Type B pancreatic cell (in vitro differentiated cells): ENCODE measurements at places on chromosomes 6 and 20.

DNA sequence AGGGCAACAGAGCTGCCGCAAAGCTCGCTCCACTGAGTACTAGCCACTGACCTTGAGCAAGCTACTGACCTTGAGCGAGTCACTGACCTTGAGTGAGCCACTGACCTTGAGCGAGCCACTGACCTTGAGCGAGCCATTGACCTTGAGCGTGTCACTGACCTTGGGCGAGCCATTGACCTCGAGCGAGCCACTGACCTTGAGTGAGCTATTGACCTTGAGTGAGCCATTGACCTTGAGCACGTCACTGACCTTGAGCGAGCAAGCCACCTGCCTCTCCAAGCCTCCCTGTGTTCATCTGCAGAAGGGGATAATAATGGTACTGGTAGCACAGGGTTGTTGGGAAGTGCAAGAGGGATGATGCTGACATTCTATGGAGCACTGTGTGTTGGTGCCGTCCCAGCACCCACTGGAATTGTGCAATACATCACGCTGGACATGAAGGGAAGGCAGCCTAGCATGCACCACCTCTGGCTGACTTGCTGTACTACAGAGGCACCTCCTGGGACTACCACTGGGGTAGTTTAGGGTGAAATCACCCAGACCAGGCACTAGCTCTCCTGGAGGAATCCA, 60.2 kb downstream of the CTCFL start:
- H3K36me3 ChIP-seq, result no peaks in the 10 kb centered on the region
- no peak for DNase-seq
- H3K27me3 ChIP-seq, result peaks cover 6% of the 10 kb centered on the region
- H3K27ac ChIP-seq, result no peak overlapping the region
- no peaks in the 10 kb centered on the region for H3K4me1 ChIP-seq
- H3K4me3 ChIP-seq, result no peak overlapping the region

DNA sequence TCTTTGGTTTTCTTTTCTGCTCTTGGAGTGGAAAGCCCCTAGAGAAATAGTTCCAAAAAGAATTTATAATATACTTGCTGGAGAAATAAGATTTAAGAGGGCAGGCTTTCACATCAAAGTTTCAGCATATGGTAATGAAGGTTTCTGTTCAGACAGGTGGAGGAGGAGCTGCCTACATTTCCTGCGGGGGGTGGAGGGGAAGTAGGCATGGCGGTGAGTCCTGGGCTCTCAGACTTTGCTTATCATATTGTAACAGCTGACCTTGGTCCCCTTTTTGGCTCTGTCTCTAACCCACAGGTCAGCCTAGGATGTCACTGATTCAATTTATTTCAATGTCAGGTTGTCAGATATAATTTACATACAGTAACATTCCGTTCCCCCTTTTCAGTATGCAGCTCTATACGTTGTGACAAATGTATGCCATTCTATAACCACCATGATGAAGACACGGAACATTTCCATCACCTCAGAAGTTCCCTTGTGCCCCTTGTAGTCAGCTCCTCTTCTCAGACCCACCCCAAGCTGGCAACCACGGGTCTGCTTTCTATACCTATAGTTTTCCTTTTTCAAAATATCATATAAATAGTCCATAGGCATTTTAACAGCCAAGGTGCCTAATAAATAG, 77.6 kb upstream of the GGTLC1 start:
- H3K4me1 ChIP-seq, result no peaks in the 10 kb centered on the region
- no peaks in the 10 kb centered on the region for H3K36me3 ChIP-seq
- H3K27ac ChIP-seq, result no peak overlapping the region
- DNase-seq, result no peak
- no peak overlapping the region for H3K4me3 ChIP-seq

GRCh38 chr6:4017834-4018170, 61.1 kb downstream of the FAM217A start:
- peaks cover 39% of the 10 kb centered on the region for H3K4me1 ChIP-seq
- peak overlapping the region; percentile 97 for H3K27ac ChIP-seq
- H3K4me3 ChIP-seq, result peak overlapping the region; percentile 98
- no peak for DNase-seq

- no peak for DNase-seq
- H3K4me1 ChIP-seq, result peaks cover 8% of the 10 kb centered on the region
- no peak overlapping the region for H3K4me3 ChIP-seq
- no peaks in the 10 kb centered on the region for H3K27me3 ChIP-seq
These were observed 68.0 kb downstream of the BMP7 start for GRCh38 chr20:57198132-57199072.

GRCh38 chr6:44789806-44790205, 402.3 kb downstream of the CDC5L start:
- no peaks in the 10 kb centered on the region for H3K4me1 ChIP-seq
- H3K27me3 ChIP-seq, result no peaks in the 10 kb centered on the region
- no peak overlapping the region for H3K4me3 ChIP-seq
- no peak overlapping the region for H3K27ac ChIP-seq
- DNase-seq, result no peak

GRCh38 chr20:46350201-46350985, 42.1 kb upstream of the CDH22 start:
- DNase-seq, result no peak
- peak overlapping the region; percentile 93 for H3K27ac ChIP-seq
- no peaks in the 10 kb centered on the region for H3K27me3 ChIP-seq
- H3K36me3 ChIP-seq, result peaks cover 13% of the 10 kb centered on the region

DNA sequence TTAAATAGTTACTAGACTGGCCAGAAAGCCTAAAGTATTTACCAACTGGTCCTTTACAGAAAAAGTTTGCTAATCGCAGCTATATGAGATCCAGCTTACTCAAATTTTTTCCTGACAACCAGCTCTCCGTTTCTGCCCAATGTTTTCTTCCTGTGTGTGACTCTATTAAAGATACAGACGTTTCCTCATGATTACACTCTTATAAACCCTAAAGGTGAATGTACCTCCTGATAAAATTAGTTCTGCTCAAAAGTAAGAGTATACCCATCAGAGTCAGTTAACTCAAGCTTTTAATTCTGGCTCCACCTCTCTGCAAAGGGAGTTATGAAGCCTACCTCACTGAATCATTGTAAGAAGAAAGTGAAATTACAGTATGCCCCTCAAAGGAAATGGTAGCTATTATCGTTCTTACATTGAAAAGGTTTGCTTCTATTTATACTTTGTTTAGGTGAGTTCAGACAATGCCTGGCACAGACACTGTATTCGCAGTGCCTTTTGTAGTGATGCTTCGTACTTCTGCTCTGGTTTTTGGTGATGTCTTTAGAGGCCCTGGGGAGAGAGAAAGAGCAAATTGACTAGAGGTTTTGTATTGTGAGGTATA, 10.2 kb upstream of the MROH8 start:
- H3K27ac ChIP-seq, result no peak overlapping the region
- H3K27me3 ChIP-seq, result no peaks in the 10 kb centered on the region
- DNase-seq, result no peak
- H3K36me3 ChIP-seq, result peaks cover 23% of the 10 kb centered on the region
- peaks cover 18% of the 10 kb centered on the region for H3K4me1 ChIP-seq

- peaks cover 16% of the 10 kb centered on the region for H3K27me3 ChIP-seq
- no peaks in the 10 kb centered on the region for H3K4me1 ChIP-seq
- H3K4me3 ChIP-seq, result no peak overlapping the region
These were observed 12.5 kb upstream of the TREM1 start for GRCh38 chr6:41298785-41299502.

- peak overlapping the region; percentile 24 for H3K4me3 ChIP-seq
- H3K36me3 ChIP-seq, result no peaks in the 10 kb centered on the region
- H3K27me3 ChIP-seq, result peaks cover 11% of the 10 kb centered on the region
- DNase-seq, result peak; percentile 79
These were observed 41.1 kb upstream of the PTGIS start for GRCh38 chr20:49608752-49609670.

DNA sequence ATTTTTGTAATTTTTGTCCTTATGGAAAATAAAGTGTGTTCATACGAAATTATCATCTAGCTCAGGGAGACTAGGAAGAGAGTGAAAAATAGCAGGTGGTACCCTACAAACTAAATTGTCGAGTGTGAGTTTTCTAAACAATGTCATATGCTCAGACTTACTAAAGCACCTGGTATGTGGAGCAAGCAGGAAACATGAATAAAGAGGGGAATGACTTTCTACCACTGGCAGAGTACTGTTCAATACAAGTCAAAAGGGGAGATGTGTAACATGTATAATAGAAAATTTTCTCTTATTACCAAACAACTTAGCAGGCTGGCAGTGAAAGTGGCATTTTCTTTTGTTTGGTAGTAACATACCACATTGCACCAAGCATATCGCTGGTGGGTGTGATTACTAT, 36.1 kb downstream of the CTNNBL1 start:
- H3K27ac ChIP-seq, result no peak overlapping the region
- no peak for DNase-seq
- H3K4me1 ChIP-seq, result peaks cover 55% of the 10 kb centered on the region
- H3K27me3 ChIP-seq, result no peaks in the 10 kb centered on the region

GRCh38 chr6:110180228-110181008, at the start of gene CDC40:
Gene CDC40 (plus strand): TSS chr6:110180427. CDS start chr6:110180445, 18 bp downstream.
- H3K27me3 ChIP-seq, result no peaks in the 10 kb centered on the region
- H3K36me3 ChIP-seq, result peaks cover 4% of the 10 kb centered on the region
- H3K27ac ChIP-seq, result no peak within 1 kb of the TSS
- H3K4me3 ChIP-seq, result no peak within 1 kb of the TSS

- DNase-seq, result no peak
- H3K36me3 ChIP-seq, result no peaks in the 10 kb centered on the region
- no peak overlapping the region for H3K4me3 ChIP-seq
- H3K27ac ChIP-seq, result peak overlapping the region; percentile 93
- peaks cover 6% of the 10 kb centered on the region for H3K4me1 ChIP-seq
These were observed 31.6 kb upstream of the EPB41L1 start for GRCh38 chr20:36122931-36123288.
